Lung (tissue), 17 donors: ENCODE measurements at places on chromosomes 3 and 15. TPM values are rescaled to one million over a fixed set of nuclear protein-coding genes. Genes with fewer than 3 reads are reported as not detected.

Gene SEMA3F
- polyA plus RNA-seq = 41.6 TPM

Gene TXNRD3
- 6.3 TPM for polyA plus RNA-seq

Gene COL7A1
- 8.2 TPM for polyA plus RNA-seq

Gene SPRED1
- polyA plus RNA-seq = 12.7 TPM

Gene LRRN1
- 2.4 TPM for polyA plus RNA-seq

Gene FMN1
- 4.6 TPM for polyA plus RNA-seq

Gene CCDC80
- 19.0 TPM for polyA plus RNA-seq

Gene ALDH1A3
- 18.7 TPM for polyA plus RNA-seq

Gene SLC15A2
- polyA plus RNA-seq = 13.6 TPM

Gene GOLGA6A
- polyA plus RNA-seq = not detected

Gene FOXL2NB
- polyA plus RNA-seq = not detected

Gene DUOXA2
- polyA plus RNA-seq = 0.98 TPM

Gene CLK3
- 56.1 TPM for polyA plus RNA-seq

Gene B4GALT4
- polyA plus RNA-seq = 18.1 TPM

Gene CMTM7
- polyA plus RNA-seq = 33.1 TPM

Gene TMEM212
- polyA plus RNA-seq = 4.6 TPM

Gene PLSCR5
- polyA plus RNA-seq = not detected

Gene CSTA
- 45.9 TPM for polyA plus RNA-seq

Gene PLA2G4D
- 0.12 TPM for polyA plus RNA-seq

Gene FGF12
- 0.23 TPM for polyA plus RNA-seq

Gene SYNM
- 8.0 TPM for polyA plus RNA-seq

Gene KLHL6
- polyA plus RNA-seq = 12.7 TPM

Gene FBXL22
- 0.91 TPM for polyA plus RNA-seq

Gene FILIP1L
- 17.3 TPM for polyA plus RNA-seq

Gene CACNA1D
- 2.7 TPM for polyA plus RNA-seq

Gene ZNF80
- not detected for polyA plus RNA-seq
